ENCODE measurements at places on chromosomes 2 and 18.

DNA sequence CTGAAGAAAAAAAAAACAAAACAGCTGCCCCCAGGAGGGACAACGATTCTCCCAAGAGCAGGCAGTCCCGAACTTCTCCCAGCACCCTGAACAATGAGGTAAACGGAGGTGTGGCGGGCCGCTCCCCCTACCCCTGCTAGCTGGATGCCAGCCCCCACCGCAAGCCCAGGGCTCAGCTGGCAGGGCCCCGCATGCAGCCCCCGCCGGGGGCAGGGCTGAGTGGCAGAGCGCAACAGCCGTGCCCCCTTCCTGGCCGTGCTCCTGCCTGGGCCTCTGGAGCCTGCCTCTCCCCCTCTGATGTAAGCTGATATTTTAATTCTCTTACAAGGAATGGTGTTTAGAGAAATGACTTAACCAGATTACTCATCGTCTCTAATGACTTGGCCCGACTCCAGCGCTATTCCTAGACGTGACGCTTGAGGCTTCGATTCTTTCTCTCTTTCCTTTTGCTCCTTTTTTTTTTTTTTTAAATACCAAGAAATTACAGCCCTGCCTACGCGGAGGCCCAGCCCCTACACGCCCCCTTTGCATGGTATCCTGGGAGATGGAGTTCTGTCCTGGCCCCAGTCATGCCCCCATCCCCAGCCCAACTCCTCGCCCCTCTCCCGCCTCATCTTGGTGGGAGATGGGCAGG is 4.6 kb upstream of the ARID5A start:
- peak; percentile 51 for DNase-seq

GRCh38 chr18:70279470-70279869 is 9.4 kb upstream of the SOCS6 start:
- DNase-seq, result no peak

- no peak for DNase-seq
Observed at GRCh38 chr2:96665083-96665569, 22.6 kb downstream of the FER1L5 start.

GRCh38 chr2:108820482-108820881 is 33.9 kb downstream of the CCDC138 start:
- no peak for DNase-seq

DNA sequence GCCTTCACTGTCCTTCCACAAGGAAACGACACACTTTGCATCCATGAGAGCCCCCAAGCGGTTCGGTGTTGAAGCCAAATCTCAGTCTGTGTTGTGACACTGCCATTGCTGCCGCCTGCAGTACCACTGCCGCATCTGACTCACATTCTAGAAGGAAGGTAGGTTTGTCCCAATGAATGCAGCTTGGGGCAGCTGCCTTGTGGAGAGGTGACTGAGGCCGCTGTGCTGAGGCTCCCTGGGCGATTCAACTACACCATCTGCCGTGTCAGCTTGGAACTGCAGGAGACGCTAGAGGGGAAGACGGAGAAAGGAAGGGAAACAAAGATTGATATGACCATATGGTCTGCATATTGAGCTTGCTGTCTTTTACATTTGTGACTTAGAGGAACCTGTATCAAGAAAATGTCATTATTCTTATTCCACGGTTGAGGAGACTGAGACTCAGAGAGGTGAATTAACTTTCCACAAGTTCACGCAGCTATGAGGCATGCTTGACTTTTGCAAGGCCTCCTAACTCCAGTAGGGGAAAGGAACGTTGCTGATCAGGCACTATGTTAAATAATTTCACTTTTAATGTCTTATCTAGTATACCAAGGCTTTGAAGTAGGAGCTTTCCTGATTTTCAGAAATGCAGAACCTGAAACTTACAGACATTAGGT is 43.5 kb upstream of the LMAN1 start:
- DNase-seq, result peak; percentile 75

DNA sequence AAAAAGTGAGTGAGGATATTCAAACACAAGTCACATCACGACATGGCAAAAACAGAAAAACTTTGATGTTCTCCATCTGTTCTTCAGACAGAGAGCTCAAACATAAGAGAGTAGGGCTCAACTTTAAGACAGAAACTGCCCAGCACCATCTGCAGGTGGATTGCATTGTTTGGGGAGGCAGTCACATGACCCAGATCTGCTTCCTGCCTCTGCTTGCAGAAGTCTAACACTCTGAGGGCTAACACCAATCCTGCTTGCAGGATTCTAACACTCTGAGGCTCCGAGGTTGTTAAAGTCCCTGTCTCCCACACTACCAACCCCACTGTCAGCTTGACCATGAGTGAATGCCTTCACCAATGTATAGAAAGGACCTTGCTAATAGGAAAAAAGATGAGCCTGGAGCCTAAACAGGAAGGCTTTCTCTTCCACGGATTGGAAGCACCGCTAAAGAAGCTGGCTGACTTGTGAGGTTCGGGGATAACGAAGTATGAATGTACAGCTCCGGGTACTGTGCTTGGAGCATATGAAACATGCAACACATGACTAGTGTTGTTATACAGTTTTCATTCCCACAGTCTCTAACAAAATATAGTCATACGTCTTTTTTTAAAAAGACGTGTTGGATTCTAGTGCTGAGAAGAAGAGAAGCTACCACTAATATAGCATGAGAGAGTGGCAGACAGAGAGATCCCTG is 176.6 kb upstream of the CREB1 start:
- DNase-seq, result no peak

DNA sequence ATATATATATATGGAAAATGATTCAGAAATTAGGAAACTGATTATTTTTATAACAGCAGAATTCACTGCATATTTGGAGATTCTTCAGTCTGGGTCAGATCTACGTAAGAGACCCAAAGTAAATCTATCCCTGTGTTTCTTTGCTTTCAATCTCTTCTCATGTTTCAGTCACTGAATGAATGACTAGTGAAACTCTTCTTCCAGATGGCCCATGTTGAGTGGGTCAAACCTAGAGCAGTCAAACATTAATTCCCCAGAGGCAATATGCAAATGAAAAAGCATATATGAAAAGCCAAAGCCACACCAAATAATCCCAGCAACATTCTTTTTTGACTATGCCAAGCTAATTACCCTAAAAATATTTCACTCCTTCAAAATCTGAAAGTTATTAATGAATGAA is 317.3 kb downstream of the RBM43 start:
- no peak for DNase-seq

GRCh38 chr2:62801814-62802523 is 96.5 kb downstream of the EHBP1 start:
- DNase-seq, result no peak

DNA sequence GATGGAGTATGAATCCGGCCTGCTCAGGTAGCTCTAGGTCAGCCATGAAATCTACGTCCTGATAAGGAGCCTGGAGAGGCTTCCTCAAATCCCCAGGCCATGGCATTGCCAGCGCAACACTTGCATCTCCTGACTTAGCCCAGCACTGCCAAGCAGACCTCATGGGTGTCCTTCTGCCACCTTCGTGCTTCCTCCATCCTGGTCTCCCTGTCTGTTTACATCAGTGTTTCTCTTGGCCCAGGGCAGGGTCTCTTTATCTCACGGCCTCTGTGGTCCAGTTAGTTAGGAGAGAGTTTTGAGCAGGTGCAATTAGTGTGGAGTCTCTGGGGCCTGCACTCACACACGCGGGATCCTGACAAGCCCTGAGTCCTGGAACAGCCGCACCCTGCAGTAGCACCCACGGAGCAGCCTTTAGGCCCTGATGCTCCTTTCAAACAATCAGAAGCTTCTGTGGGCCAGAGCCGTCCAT is 193.1 kb upstream of the ARL4C start:
- DNase-seq, result no peak

- DNase-seq, result peak; percentile 9
Observed at GRCh38 chr2:143686585-143687164, 557.5 kb downstream of the ARHGAP15 start.

DNA sequence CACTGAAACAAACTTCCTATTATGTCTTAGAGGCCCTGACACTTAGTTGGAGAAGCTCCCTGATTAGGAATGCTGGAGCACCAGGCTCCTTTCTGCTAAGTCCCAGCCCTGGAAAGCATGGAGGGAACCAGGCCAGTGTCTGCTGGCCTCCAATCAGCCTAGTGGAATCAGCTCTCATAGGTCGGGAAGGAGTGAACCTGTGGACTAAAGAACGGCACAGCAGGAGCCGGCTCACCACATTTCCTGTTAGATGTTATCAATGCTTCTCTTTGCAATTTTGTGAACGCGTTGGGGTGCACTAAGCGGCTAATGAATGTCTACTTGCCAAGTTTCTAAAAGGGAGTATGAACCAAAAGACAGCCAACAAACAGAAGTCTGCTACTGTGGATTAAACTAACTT is 296.6 kb downstream of the NAPG start:
- DNase-seq, result no peak
